ENCODE measurements at places on chromosomes 12 and 14. TPM values are rescaled to one million over a fixed set of nuclear protein-coding genes. Genes with fewer than 3 reads are reported as not detected.

DNA sequence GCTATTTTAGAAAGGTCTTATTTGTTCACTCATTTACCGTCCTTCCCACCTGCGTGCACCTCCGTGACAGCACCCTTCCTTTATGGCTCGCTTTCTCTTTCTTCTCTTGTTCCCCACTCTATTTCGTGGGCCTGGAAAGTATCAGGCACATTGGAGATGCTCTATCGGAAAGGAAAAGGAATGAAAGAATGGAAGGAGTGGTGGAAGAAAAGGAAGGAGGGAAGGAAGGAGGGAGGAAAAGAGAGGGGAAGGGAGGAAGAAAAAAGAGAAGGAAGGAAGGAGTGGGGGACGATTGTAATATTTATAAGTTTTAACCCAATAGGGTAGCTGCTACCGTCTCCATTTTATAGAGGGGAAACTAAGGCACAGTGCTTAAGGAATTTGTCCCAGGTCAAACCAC lies 363.4 kb downstream of the CACNA1C start:
- no peak for DNase-seq

DNA sequence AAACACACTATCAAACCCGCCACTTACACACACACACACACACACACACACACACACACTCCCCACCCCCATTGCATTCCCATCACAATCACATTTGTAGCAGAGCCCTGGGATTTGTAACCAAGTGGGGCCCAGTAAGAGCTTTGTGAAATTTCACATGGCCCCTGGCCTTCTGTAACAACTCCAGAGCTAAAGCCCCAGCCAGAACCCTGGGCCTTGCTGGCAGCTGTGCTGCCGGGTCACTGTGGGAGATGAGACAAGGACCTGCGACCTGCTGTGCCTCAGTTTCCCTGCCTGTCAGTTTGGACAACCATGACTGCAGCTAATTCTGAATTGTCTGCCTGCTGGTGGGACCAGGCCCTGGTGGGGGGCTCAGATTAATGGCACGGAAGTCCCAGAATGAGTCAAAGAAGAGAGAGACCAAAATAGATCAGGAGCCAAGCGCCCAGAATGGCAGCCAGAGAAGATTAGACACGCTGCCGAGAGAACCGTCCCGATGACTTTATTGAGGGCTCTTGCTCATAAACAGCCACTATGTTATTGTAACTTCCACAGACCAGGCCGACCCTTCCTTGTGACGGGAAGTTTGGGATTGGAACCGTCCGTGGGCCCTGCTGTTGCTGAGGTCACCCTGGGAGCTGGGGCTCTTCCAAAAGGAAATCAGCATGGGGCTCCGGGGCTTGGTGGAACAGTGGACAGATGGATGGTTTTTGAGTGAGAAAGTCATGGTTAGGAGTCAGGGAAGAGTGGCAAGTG lies 123.1 kb downstream of the ZFP36L1 start:
- no peak for DNase-seq

DNA sequence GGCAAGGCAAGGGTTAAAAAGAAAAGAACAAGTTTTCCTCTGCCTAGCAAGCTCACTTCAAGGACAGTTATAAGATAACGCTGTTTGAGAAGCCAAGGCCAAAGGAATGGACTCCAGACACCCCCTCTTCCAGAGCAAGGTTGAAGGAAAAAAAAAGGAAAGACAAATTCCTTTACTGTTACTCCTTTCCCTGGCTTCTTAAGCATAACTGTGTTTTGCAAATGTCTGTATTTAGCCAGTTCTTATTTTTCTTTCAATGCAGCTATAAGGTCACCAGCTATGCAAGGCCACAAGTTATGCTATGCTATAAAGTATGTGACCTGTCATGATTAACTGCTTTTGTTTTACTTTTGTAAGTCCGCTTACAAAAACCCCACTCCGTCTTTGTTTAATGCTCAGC lies 26.6 kb downstream of the ZNF410 start:
- DNase-seq = peak; percentile 49

- peak; percentile 17 for DNase-seq
These were observed 13.7 kb downstream of the COL2A1 start for GRCh38 chr12:47990351-47991105.

DNA sequence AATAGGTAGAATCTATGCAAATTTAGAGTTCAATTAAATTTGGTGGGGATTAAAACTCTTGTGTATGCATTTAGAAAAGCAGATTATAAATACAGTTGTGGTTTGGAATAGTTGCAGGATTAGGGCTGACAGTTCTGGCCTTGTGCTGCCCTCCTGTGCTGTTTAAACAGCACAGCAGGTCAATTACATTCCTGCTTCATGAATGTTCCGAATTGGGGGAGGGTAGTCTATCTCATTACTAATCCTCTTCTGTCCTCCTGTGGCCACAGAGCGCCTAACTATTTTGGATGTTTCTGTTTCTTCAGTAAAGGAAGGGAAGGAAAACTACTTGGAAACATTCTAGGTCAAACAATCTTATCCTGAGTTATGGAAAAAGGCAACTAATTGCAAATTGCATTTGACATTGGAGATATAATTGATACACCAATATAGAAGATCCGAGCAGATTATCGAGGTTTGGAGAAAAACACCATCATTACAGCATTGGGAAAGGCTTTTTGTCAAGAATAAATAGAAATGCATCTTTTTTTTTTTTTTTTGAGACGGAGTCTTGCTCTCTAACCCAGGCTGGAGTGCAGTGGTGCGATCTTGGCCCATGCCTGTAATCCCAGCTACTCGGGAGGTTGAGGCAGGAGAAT lies 8.7 kb upstream of the GPR19 start:
- DNase-seq = peak; percentile 95

The SERPINA10 gene
- not detected for total RNA-seq

The C14orf93 gene
- total RNA-seq = 4.7 TPM

The KRT75 gene
- total RNA-seq = not detected

The SPPL3 gene
- total RNA-seq = 9.5 TPM

All from fibroblast of villous mesenchyme (primary cell).